ENCODE measurements at places on chromosomes 7 and 10.

- DNase-seq: no peak
Observed at GRCh38 chr10:107422681-107423080, 258.2 kb upstream of the SORCS1 start.

- peak; percentile 57 for DNase-seq
Observed at GRCh38 chr7:65251851-65252620, 121.6 kb upstream of the ZNF92 start.

DNA sequence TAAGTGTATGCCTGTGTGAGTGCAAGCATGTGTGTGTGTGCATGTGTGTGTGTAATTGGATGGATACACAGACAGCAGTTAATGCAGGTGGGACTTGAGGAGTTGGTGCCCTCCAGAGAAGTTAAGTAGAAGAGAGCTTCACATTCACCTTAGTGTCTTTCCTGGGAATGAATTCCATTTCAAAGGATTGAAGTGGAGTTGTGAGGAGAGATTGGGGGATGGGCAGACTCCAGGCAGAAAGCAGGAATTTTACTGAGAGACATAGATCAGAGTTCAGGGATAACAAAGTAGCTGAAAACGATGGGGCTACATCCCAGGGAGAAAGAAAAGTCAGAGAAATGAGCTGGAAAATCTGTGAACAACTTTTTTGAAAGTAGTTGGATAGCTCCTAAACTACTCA, 464.4 kb downstream of the TCERG1L start:
- no peak for DNase-seq

DNA sequence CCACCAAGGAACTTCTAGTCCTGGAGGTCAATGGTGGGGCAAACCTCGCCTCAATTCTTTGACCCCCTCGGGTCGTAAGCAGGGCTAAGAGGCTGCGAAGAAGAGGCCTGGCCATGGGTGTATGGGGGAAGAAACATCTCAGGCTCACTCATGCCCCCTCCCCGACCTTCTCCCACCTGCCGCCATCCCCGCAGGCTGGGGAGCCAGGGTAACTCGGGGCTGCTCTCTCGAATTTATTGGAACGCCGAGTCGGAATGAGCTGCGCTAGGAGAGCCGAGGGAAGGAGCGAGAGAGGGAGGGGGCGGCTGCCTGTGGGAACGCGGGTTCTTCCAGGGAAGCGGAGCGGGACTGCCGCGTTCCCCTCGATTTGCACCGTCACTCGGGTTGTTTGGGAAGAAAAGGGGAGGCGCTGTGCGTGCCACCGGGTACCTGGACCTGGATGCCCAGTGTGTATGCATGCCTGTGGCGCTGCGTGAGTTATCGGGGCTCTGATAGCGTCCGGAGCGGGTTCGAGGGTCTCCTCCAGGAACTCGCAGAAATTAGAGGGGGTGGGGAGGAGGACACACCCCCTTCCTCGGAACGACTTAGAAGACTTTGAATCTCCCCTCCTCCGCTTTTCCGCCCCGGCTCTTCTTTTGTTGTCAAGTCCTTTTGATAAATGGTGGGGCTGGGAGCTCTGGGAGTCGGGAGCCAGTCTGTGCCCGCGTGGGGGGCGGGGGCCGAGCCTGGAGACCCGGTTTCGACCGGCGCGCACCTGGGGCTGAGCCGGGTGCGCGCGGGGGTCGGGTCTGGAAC, 1.8 kb upstream of the ZNF503 start:
- peak; percentile 72 for DNase-seq

- no peak for DNase-seq
Observed at GRCh38 chr10:81108516-81109199, 571.0 kb downstream of the SH2D4B start.

DNA sequence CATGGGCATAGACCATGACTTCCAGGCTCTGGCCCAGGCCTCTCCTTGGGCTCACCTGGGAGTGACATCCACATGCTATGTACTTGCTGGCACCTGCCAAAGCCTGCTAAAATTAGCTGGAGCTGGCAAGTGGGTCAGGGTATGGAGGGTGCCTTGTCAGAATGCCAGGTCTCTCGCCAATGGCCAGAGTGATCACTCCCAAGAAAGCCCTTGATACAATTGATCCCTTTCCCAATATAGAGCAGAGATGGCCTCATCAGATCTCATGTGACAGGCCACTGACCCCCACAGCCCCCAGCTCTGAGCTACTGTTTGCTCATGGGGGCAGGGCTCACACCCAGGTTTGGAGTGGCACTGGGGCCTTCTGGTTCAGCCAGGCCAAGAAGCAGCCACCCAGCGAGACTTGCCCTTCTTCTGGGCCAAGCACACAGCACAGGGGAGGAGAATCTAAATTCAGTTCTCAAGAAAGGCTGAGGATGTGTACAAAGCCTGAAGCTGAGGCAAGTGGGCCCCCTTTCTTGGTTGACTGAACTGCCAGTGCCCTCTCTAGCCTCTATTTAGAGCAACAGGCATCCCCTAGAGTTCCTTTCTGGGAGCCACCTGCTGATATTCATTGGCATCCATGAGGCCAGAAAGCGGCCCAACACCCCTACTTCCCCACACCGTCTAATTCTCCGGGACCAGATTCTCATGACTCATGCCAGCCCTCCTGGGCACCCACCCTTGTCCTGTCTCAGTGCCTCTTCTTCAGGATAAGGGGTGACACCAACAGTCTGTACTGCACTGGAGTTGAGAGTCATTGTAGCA, 18.9 kb upstream of the MYL7 start:
- DNase-seq: no peak

DNA sequence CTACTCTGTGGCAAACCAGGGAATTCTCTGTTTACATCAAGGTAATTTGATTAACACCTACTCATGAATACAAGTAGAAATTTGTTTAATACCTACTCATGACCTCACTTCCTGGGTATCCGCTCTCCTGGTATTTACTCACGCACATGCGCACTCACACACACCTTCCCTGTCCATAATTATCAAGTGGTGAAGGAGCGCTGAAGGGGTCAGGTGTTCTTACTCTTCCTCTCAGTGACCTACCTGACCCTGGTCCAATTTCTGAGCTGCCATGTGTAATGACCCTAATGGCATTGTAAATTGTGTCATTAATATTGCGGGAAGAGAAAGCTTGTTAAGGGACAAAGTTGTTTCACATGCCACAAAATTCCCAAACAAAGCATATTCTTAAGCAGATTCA, 41.3 kb upstream of the TRIL start:
- DNase-seq: no peak

GRCh38 chr10:132642732-132643008, 105.1 kb downstream of the INPP5A start:
- no peak for DNase-seq

DNA sequence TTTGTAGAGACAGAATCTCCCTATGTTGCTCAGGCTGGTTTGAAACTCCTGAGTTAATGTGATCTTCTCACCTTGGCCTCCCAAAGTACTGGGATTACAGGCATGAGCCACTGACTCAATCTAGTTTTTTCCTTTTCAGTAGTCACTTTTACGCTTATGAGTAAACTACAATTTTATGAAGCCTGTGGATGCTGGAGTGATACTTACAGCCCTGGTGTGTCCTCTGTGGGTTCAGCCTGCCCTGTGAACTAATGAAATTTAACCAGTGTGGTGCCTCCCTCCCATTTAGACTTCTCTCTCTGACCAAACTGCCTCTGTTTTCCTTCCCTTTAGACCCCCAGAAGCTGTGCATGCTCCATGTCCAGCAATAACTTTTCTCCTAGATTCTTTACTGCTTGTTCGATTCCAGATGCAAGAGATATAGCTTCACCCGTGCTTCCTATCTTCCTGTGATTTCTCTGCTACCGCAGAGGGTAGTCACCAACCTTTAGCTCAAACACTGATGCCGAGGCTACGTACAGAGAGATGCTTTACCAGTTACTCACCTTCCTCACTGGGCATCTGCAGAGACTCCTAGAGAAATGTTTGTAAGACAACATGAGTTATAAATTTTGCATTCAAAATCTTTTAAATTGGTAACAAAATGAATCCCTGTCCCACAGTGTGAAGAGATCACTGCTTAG, 90.8 kb downstream of the KIAA1217 start:
- no peak for DNase-seq

- DNase-seq: no peak
Observed at GRCh38 chr7:16923019-16923418, 41.2 kb upstream of the AGR3 start.

DNA sequence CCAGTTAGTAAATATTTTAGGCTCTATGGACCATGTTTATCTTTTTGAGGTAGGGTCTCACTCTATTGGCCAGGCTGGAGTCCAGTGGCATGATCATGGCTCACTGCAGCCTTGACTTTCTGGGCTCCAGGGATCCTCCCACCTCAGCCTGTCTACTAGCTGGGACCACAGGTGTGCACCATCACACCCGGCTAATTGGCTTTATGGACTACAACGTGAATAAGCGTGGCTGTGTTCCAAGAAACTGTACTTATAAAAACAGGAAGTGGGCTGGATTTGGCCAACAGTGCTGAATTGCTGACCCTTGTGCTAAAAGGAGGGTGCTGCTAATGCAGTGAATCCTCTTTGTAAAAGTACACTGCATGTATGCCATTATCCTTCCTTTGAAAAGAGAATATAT, 111.7 kb upstream of the CDK13 start:
- peak; percentile 50 for DNase-seq

- DNase-seq: no peak
Observed at GRCh38 chr10:855079-855478, 76.4 kb downstream of the LARP4B start.

- peak; percentile 91 for DNase-seq
Observed at GRCh38 chr10:75469006-75469616, 37.7 kb downstream of the LRMDA start.

GRCh38 chr10:5814110-5815107, 1.2 kb upstream of the GDI2 start:
- peak; percentile 61 for DNase-seq
